ENCODE measurements at places on chromosomes 13 and 19.

DNA sequence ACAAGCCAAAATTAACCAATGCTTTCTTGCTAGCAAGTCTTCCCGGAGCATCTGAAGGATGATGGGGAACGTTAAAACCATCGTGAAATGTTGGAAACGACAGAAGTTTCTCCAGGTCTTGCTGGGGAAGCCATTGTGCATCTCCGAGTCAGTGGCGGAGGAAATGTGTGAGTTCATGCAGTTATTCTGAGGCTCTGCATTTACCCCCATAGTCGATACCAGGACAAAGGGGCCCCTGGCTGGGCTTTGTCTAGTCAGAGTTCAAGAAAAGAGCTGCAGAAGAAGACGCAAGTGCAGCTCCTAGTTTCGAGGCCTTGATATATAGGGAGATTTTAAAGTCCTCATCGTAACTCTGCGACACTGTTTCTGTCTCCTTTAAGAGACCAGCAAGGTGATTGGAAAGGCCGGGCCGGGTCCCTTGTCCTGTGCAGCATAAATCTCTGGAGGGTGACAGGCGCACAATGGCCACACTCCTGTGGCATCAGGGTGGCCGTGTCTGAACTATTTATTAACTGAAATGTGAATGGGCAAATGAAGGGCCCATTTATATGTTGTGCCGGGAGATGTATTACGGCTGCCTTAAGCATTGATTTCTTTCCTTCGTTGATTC is 172.0 kb downstream of the TEX29 start:
- DNase-seq, result no peak

GRCh38 chr13:82477436-82477835 is 1404.8 kb downstream of the SLITRK1 start:
- DNase-seq, result no peak

- DNase-seq, result no peak
These were observed 64.4 kb downstream of the WASF3 start for GRCh38 chr13:26621731-26622401.

GRCh38 chr13:52112591-52112990 is 16.3 kb downstream of the NEK5 start:
- DNase-seq, result no peak

- no peak for DNase-seq
These were observed 47.7 kb downstream of the SLC10A2 start for GRCh38 chr13:103018556-103018955.

DNA sequence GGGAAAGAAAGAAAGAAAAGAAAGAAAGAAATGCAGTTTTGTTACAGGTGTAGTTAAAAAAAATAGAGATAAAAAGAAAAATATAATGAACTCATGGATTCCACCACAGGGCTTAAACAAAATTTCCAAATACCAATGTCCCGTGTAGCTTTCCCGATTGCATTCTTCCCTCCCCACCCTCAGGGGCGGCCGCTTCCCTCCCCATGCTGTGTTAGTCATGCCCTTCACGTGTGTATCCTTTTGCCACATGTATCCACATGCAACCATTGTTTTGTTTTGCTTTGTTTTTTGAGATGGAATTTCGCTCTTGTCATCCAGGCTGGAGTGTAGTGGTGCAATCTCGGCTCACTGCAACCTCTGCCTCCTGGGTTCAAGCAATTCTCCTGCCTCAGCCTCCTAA is 3.6 kb upstream of the KMT5C start:
- DNase-seq, result no peak

DNA sequence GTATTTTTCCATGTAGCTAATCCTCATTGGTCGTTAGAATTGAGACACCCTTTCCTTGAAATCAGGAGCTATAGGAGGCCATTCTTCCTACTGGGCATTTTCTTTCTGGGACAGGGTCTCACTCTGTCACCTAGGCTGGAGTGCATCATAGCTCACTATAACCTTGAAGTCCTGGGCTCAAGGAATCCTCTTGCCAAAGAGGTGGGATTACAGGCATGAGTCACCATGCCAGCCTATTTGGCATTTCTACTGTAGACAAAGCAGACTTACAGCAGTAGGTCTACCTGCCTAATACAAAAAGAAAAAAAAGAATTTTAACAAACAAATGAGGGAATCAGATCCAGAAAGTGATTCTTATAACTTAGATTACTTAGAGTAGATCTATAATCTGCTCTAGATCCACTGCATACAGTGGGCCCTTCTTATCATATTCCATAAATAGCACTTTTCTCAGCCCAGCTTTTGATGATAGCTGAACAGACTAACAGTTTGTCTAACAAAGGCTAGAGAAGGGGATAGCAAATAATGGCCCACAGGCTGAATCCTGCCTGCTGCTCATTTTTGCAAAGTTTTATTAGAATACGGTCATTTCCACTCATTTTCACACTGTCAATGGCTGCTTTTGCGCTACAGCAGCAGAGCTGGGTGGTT is 36.7 kb upstream of the USPL1 start:
- DNase-seq, result no peak
